ENCODE measurements at places on chromosomes 1 and 21.

- peak; percentile 22 for DNase-seq
Observed at GRCh38 chr1:228903434-228904071, 168.3 kb downstream of the RHOU start.

GRCh38 chr1:220879076-220879508, at the start of gene HLX:
TSS of gene HLX (plus strand) at chr1:220879443. CDS start at chr1:220879858, 415 bp downstream.
- peak; percentile 91 for DNase-seq

GRCh38 chr1:24952413-24952841, 22.4 kb upstream of the RUNX3 start:
- DNase-seq = no peak

DNA sequence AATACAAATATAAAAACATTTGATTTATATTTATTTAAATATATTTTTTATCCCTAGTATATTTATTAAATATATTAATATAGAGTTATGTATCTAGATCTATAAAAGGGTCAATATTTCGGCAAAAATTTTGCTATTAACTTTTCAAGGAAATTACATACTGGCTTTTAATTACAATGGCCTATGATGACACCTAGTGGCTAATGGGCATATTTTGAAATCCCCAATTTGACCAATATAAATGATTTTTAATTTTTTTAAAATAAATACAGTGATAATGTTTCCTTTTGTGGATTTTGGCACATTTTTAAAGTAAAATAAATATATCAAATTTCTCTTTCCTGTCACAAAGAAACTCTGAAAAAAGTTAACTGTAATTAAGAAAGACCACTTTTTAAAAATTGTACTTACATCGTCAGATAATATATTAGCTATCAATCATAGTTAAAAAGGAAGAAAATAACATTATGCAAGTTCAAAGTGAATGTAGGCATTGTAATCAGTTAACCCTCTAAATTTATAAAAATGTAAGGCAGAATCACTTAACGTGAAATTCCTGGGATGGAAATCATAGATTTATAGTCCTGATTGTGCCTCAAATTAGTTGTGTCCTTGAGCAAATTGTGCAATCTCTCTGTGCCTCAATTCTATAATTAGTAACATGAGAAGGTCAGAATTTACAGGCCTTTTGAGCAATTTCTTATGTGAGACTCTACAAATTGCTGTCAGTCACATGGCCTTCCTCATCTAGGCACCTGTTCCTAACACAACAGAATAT, 25.6 kb upstream of the RGS13 start:
- peak; percentile 43 for DNase-seq

DNA sequence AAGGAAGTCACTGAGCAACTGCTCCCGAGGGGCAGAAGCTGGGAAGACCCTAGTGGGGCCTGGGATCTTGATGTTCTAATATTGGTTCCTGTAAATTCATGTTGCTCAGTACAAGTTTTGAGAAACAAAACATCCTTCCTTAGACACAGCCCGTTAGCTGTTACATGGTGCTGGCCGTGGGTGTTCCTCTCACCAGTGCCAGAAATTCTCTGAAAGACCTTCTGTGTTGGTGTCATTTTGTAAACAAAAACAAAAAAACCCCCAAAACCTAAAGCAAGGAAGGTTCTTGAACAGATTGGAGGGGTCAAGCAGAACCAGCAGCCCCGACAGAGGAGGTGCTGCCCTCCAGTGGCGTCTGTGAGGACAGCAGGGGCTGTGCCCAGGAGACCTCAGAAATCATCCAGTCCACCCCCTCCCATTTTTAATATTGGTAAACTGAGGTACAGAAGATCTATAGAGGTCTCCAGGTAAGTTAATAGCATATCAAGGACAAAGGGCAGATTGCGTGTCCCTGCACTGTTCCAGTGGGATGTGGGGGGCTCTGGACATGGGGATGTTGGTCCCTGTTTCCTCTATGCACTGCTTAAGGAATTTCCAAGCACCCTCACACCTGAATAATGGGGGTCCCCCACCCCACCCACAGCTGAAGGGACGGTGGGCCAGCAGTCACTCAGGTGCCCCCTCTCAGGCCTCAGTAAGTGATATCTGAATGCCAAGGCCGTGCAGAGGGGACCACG, 38.2 kb downstream of the SLC2A7 start:
- peak; percentile 53 for DNase-seq

GRCh38 chr1:189212606-189213005, 1265.1 kb downstream of the BRINP3 start:
- no peak for DNase-seq

DNA sequence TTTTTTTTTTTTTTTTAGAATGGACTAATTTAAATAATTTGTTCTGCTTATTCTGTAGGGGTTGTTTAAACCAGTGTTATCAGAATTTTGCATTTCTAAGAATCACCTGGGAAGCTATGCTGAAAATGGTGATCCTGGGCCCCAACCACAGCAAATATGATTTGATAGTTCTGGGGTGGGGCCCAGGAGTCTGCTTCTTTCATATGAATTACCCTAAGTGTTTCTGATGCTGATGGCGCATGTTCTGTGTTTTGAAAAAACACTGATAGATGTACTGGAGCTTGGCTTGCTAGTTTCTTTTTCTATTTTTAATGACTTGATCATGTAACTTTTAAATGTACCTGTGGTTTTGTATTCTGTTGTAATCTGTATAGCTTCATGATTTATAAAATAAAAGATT, 89.3 kb downstream of the CDC14A start:
- DNase-seq = no peak

GRCh38 chr1:231719485-231720183, 93.0 kb downstream of the DISC1 start:
- DNase-seq = no peak

- no peak for DNase-seq
Observed at GRCh38 chr1:21024918-21025317, 151.8 kb downstream of the EIF4G3 start.

- DNase-seq = peak; percentile 22
Observed at GRCh38 chr1:80675454-80675853, 1125.3 kb upstream of the ADGRL2 start.

DNA sequence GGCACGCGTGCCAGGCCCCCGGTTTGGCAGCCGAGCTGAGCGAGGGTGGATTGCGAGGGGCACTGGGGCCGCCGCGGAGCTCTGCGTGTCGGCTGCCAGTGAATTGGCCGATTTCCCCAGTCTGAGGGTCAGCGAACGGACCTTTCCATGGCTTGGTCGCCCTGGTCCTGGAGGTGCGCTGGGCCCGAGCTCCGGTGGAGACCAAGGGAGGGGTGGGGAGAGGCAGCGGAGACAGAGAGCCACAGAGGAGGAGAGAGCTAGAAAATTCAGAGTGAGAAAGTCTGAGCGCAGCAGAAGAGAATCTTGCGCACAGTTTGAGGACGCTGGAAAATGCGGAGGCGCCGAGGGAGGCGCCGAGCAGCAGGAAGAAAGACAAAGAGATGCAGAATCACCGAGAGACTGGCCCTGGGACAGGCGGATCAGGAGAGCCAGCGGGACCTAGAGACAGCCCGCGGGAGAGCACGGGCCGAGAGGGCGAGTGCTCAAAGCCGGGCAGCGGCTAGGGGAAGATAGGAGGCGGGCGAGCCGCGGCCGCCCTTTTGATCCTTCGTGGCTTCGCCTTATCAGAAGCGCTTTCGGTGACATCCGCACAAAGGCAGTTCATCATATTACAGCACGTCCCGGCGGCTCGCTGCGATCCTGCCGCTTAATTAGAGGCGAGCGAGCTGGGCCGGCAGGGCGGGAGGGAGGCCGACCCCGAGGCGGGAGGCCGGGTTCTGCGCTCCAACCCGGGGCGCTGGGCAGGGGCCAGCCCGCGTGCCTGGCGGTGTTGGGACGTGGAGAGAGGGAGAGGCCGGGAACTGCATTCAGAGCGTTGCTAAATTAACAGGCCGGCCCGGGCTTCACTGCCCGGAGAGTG, 12.7 kb downstream of the PAX7 start:
- no peak for DNase-seq

- DNase-seq = peak; percentile 74
Observed at GRCh38 chr21:41956926-41957729, 3.3 kb upstream of the C2CD2 start.

DNA sequence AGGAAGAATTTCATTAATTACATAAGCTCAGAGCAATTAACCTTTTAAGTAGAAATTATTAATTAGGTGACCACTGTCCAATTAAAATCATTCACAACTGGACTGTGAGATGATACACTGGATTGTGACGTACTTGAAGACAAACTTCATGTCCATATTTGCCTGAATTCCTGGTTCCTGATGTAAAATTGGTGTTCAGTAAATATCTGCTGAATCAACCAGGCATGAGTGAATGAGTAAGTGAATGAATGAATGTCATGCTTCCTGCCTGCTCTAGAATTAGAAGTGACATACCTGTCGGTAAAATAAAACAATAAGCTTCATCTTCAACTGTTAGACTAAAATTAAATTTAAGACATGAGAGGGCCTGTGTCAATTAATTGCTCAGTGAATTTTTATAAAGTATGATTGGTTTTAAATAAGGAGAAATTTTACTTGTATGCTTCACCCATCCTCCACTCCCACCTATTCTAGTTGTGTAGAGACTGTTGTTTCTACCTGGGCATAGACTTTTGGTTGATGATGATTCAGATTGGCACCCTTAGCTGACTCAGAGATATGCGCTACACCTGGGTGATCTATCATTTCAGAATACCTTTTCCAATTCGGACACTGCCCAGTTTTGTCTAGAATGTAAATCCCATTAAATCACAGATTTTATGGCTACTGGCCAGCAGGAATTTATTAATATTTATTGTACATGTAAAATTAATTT, 56.9 kb upstream of the PTGS2 start:
- no peak for DNase-seq

GRCh38 chr1:206843626-206844025, 21.8 kb upstream of the IL20 start:
- DNase-seq = no peak

DNA sequence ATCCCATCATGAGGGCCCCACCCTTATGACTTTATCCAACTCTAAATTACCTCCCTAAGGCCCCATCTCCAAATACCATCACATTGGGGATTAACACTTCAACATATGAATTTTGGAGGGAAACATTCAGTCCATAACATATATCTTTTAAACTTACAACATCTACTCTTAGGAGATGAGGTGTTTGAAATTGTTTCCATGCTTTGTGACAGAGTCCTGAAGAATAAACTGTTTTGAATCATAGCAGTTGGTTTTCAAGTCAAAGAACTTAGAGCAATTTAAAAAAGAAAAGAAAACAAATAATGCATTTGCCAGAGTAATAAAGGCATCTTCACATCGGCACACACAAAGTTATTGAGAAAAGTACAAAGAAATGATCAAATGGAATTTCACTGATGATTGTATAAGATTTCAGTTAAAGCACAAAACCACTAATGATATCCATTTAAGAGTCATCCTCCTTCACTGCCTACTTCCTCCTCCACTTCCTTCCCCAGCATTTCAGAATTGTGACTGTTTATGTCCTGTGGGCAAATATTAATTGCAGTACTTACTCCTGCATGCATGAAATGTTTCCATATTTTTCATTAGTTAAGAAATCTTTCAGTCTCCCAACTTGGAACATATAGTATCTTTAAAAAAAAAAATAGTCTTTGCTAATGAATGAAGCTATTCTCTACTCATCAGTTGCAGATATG, 202.0 kb downstream of the LRRC40 start:
- no peak for DNase-seq

DNA sequence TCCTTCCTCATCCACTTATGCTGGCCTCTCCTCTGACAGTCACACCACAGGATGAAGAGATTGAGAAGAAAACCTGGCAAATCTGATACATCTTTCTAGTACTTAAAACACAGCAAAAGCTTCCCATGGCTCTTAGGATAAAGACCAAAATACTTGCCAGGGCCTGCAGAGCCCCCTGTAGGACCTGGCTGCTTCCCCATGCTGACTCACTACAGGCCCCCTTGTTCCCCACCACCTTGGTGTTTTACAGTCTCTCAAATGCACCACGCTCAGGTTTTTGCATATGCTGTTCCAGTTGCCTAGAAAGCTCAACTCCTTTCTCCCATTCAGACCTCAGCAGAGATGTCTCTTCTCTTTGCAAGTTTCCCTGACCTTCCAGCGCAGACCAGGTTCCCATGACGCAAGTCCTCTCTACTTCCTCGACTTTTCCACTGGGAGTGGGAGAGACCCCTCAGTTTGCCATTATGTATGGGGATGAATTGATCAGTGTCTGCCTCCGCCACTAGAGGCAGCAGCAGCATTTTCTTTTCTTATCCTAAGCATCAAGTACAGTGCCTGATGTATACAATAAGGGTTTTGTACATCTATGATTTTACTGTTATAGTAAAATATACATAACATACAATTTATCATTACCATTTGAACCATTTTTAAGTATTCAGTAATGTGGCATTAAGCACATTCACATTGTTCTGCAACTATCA, 113.8 kb upstream of the C8B start:
- no peak for DNase-seq

- no peak for DNase-seq
Observed at GRCh38 chr1:31373897-31374486, 1.1 kb upstream of the FABP3 start.

DNA sequence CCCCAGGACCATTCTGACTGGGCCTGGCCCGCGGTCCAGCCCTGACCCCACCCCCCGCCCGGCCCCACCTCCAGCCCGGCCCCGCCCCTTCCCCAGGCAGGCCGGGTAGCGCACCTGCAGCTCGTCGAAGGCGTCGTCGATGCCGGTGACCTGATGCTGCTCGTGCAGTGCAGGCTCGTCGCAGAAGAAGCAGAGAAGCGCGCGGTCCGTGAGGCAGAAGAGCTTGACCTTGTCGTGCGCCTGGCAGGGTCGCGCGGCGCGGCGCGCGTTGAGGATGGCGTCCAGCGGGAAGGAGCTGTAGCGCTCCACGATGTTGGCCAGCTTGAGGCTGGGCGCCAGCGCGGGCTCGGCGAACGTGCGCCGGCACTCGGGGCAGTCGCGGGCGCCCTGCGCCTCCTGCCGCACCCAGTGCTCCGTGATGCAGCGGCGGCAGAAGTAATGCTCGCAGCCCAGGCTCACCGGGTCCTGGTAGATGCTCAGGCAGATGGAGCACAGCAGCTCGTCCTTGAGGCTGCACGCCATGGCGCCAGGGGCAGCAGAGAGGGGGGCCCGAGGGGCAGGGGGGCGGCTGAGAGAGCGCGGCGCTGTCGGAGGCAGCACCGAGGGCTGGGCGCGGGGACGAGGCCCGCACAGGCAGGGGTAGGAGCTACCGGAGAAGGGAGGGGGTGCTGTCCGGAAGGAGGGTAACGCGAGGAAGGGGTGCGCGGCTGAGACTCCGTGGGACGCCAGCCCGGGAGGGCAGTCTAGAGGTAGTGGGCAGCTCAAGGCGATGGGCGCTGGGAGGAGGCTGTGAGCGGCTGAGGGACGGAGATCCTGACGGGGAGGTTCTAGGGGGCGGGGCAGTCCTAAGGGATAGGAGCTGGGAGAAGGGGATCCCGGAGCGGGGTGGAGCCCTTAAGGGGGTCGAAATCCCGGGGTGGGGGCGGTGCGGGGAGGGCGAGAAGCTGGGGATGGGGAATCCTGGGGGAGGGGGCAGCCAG, 642 bp downstream of the TRIM62 start:
- DNase-seq = peak; percentile 51

Data from astrocyte of the spinal cord (primary cell).